ENCODE measurements at places on chromosomes 5 and 9.
A peak's percentile ranks its signal among the peaks of the same experiment; 100 is the strongest.

DNA sequence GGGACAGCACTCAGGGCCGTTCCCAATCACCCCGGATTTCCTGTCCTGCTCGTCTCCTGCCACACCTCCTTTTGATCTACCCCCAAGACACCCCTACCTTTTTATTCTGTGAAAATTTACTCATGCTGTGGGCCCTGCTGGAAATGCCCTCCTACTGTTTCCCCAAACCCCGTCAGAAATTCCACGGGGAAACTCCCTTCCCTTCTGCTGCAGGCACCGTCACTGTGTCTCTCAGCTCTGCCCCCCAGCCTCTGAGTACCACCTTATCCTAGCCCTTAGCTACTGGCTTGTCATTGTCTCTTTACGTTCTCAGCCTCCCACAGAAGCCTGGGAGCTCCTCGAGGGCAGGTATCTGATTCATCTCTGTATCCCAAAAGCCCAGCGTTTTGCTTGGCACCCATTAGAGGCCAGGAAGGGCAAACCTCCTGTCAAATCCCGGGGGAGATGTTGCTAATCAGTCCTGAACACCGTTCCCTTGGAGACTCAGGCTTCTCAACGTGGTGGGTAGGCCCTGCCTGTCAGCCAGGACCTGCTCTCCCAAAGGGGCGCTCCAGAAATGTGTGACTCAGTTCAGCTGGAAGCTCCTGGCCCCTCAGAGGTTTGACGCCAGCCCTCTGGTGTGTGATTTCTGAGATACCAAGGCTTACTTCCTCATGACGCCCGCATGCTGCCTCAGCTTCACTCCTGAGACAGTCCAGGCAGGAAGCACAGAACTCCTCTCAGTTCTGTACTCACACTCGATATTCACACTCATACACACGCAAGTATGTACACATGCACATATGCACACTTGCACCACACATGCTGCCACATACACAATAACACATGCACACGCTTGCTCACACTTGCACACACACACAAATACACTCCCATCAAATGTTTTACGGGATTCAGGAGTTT, 50.7 kb upstream of the GRHPR start:
- DNase-seq: no peak

DNA sequence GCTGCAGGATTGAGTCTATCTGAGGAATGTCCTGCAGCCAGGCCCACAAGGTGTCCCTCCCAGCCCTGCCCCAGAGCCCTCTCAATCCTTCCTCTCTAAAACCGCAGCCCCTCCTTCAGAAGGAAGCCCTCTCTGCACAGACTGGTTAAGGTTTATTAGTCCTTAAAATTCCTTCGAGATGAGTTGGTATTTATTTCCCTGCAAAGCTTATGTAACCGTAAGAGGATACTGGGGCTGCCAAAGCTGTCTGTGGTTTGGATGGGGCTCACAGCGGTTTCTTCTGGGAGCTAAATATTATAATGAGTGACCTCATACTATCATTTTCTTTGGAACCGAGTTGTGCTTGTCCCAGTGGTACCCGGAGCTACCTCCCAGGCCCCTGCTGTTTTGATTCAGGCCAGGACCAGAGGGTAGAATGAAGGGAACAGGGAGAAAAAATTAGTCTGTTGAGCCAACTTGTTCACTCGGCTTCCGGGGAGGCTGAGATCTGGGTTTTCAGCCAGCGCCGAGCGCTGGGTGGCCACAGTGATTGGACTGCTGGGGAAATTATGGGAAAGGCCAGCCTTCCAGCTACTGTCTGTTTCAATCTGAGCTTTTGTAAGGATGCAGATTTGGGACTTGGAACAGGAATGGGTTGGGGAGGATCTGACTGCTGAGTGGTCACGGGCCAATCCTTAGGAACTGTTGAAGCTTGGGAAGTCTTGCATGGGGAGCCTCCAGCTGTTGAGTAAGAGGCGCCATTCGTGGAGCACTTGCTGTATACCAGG, 107.5 kb downstream of the NDFIP1 start:
- no peak for DNase-seq

DNA sequence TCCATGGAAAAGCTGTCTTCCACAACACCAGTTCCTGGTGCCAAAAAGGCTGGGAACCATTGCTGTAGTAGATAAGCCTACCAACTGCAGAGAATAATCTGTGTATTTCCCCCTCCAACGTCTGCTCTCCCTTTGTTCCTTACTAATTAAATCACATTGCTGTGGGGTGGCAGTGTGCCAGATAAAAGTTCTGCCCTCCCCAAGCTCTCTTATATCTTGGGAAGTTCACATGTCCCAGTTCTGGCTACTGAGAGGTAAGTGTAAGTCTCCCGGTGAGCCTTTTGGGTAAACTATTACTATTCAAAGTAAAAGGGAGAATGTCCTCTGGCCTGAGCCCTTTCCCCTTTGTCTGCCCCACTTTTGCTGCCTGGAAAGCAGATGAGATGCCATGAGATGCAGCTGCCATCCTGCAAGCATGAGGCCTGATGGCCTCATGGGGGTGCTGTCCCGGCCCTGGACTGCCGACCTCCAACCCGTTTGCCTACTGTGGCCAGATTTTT, 14.7 kb downstream of the ENC1 start:
- peak; percentile 33 for DNase-seq

DNA sequence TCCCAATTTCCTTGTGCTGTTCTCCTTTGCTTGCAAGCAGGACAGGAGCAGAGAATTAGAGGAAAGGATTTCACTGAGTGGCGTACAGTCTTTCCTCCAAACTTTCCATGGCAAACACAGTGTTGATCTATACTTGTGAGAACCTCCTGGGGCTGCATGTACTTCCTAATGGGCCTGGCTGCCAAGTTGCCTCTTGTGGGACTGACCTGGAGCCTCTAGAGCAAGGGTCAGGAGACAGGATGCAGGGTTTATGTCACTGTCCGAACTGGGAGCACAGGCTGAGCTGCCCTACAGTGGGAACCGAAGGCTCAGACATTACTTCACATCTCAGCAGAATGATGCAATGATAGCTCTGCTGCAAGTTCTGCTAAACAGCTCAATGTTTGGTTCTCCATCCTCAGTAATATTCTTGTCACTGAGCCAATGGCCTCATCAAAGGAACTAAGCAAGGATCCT, 102.3 kb downstream of the ENC1 start:
- no peak for DNase-seq

GRCh38 chr5:166370928-166371690, 1920.3 kb upstream of the WWC1 start:
- DNase-seq: no peak

DNA sequence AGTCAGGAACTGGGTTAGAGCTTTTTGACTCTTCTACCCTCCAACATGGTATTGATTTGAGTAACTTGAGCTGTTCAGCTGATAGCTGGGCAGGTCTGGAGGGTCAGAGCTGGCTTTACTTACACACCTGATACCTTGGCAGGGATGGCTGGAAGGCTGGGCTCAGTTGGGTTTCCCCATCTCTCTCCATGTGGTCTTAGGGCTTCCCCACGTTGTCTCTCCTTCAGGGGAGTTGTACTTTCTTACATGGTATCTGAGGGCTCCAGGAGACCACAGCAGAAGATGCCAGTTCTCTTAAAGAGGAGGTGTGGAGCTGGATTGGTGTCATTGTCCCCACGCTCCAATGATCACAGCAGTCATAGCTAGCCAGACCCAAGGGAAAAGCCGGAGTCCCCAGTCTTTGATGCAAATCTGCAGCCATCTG, 25.6 kb downstream of the ISOC1 start:
- no peak for DNase-seq

DNA sequence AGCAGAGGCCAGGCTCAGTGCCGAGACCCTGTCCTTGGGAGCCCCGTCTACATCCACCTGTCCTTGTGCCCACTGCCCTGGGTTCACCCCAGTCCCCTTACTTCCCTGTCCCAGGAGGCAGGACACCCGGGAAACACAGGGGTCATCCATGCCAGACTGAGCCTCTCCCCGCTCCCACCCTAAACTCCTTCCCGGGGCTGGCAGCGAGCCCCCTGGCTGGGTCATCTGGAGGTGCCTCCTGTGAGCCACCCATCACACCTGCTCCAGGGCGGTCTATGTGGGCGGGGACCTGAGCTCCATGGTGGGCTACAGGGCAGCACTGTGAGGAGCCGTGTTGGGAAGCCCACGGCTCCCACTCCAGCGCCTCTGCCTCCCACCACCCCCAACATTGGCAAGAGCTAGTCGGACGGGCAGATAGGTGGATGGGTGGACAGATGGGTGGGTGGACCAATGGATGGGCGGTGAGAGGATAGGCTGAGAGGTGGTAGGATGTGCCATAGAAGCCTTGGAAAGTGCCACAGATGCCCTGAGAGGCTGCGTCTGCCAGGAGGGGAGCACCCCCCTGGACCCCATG, 42.5 kb upstream of the RXRA start:
- peak; percentile 30 for DNase-seq

- no peak for DNase-seq
Measured at GRCh38 chr9:109419531-109419930, 78.6 kb downstream of the PTPN3 start.

- DNase-seq: peak; percentile 6
Measured at GRCh38 chr5:102536323-102536928, 37.6 kb upstream of the SLCO6A1 start.

GRCh38 chr5:159249158-159249557, 13.9 kb upstream of the UBLCP1 start:
- no peak for DNase-seq

GRCh38 chr9:113499153-113499875, 35.8 kb downstream of the RGS3 start:
- DNase-seq: no peak

DNA sequence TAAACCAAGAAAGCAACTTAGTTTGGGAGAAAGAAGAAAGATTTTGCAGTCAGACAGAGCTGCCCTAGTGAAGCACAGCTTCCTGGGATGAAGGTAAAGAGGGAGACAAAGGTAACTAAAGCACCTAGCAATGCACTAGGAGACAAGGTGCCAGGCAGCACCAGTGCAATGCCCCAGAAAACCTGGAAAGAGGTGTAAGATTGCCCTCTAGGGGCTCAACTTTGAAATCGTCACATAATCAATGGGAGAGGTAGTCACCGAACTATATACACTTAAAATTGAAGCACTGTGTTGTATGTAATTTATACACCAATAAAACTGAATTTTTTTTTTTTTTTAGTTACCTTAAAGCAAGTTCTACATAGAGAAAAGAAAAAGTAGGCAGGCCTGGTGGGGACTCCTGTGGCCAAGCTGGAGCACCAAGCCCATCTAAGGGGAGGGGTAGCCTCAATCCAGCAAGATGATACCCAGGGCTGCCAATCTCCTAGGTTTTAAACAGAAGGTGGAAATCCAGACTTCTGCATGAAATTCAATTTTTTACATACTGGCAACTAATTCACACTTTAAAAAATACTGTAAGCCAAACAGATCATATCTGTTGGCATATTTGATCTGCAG, 48.2 kb downstream of the CDK5RAP2 start:
- DNase-seq: peak; percentile 42

GRCh38 chr5:81397176-81397575, 3.2 kb upstream of the ACOT12 start:
- peak; percentile 38 for DNase-seq

DNA sequence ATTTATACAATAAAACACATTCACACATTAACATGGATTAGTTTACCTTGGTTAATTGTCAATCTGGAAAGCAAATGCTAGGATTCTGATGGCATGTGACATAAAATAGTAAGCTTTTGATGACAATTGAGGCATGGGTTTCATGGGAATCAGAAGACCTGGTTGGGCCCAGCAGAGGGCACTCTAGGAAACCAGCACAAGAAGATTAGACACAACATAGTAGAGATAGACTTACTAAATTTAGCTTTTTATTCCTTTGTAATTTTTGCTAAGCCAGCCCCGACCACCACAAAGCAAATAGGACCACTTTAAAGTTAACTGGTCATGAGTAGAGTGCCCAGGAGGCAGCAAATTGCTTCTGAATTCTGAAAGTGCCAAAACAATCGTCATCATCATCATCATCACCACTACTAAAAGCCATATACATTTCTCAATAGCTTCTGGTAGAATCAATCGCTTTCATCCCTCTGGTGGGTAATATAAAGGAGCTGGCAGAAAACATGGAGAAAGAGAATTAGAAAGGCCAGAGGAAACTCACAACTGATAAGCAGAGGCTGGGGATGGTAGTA, 163.2 kb downstream of the ARRDC3 start:
- peak; percentile 16 for DNase-seq

DNA sequence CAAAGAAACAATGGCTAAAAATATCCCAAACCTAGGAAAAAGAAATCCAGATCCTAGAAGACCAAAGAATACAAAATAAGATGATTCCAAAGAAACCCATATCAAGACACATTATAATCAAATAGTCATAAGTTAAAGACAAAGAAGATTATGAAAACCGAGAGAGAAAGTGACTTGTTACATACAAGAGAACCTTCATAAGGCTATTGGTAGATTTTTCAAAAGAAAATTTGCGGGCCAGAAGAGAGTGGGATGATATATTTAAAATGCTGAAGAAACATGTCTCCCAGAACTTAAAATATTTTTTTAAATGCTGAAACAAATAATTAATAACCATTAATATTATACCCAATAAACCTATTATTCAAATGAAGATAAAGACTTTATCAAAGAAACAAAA, 687.3 kb downstream of the TLE4 start:
- DNase-seq: no peak

GRCh38 chr5:6820851-6821479, 107.7 kb downstream of the TENT4A start:
- DNase-seq: peak; percentile 70

DNA sequence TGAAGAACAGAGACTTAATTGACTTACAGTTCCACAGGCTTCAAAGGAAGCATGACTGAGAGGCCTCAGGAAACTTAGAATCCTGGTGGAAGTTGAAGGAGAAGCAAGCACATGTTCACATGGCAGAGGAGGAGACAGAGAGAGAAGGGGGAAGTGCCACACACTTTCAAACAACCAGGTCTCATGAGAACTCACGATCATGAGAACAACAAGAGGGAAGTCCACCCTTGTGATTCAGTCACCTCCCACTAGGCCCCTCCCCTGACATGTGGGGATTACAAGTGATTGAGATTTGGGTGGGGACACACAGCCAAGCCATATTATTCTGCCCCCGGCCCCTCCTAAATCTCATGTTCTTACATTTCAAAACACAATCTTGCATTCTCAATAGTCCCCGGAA, 19.5 kb downstream of the NR3C1 start:
- no peak for DNase-seq

GRCh38 chr9:83623679-83624076, 735 bp downstream of the IDNK start:
- DNase-seq: no peak

GRCh38 chr9:77177894-77178794, 810 bp downstream of the VPS13A start:
- DNase-seq: peak; percentile 61

DNA sequence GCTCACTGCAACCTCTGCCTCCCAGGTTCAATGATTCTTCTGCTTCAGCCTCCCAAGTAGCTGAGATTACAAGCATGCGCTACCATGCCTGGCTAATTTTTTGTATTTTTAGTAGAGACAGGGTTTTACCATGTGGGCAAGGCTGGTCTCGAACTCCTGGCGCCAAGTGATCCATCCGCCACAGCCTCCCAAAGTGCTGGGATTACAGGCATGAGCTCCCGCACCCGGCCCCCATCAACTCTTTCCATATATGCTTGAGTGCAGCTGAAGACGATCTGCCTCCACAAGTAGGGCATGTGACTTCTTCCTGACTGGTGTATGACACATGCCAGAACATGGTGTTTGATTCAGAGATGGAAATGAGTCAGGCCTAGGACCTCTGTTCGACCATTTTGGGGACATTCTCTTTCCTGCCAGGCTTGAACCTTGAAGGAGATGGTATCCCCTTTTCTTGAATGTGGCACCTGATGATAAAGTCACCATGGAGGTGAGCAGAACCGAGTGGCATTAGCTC, 7.5 kb upstream of the CNOT6 start:
- no peak for DNase-seq
